HEK293T (cell line): ENCODE measurements at places on chromosomes 3 and 15.
A peak's percentile ranks its signal among the peaks of the same experiment; 100 is the strongest.

DNA sequence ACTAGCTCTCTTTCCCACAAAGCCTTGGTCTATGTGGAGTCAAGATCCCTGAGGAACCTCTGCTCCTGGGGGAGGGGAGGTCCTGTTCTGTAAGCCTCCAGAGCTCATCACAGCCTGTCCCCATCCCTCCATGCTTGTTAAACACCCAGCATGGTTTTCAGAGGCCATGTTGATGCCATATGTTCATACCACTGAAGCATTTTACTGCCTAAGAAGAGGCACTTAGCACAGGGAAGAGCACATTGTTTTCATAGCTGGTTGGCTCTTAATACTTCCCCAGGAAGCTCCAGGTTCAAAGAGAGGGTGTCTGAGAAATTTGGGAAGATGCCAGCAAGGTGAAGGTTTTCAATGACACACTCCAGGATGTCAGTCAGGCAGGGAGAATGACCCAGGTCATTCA is 25.6 kb downstream of the CPNE4 start:
- DNase-seq: no peak

DNA sequence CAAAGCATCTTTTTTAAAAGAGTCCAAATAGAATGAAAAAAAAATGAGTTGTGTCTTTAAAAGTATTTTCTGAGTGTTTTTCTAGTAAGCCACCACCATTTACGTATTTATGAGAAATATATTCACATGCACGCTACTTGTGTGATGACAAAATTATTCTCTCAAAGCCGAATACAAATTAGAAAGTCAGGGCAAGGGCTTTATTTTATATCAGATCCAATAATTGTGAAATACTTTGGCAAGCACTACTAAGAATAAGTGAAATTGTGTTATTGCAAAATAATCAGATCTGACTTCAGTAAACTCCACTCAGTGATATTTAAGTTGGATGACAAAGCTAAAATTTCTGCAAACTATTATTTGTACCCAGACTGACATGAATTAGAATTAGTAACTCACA is 589.3 kb upstream of the KCNMB2 start:
- no peak for DNase-seq

DNA sequence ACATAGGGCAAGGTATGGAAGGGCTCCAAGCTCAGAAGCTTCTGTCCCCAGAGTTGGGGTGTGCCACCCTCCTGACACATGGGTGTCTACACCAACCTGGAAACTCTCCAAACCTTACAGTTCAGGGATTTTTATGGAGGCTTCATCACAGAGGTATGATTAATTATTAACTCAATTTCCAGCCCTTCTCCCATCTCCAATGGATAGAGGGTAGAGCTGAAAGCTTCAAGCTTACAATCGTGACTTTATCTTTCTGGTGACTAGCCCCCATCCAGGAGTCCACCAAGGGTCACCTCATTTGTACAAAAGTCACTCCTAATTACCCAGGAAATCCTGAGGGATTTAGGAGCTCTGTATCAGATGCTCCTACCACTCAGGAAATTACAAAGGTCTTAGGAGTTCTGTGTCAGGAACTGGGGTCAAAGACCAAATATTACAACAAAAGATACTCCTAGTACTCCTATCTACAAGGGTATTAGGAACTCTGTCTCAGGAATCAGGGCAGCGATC is 62.7 kb downstream of the TFDP2 start:
- DNase-seq: no peak

DNA sequence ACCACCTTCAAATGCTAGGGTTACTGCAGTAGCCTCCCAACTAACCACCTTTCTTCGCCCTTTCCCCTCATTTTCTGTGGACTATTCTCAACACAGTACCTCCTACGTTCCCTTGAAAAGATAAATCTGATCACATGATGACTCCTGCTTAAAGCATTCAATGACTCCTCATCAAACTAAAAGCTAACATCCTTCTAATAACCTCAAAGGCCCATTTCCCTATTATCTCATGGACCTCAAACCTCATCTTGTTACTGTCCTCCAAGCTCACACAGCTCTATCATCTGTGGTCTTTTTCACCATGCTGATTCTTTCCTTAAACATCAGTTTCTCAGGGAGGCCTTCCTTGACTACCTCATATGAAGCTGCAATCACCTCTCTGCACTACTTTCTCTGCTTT is 29.6 kb downstream of the GADL1 start:
- no peak for DNase-seq

GRCh38 chr15:62115847-62116246 is 49.1 kb downstream of the C2CD4A start:
- DNase-seq: no peak

GRCh38 chr3:55270976-55271375 is 216.1 kb downstream of the WNT5A start:
- DNase-seq: no peak

DNA sequence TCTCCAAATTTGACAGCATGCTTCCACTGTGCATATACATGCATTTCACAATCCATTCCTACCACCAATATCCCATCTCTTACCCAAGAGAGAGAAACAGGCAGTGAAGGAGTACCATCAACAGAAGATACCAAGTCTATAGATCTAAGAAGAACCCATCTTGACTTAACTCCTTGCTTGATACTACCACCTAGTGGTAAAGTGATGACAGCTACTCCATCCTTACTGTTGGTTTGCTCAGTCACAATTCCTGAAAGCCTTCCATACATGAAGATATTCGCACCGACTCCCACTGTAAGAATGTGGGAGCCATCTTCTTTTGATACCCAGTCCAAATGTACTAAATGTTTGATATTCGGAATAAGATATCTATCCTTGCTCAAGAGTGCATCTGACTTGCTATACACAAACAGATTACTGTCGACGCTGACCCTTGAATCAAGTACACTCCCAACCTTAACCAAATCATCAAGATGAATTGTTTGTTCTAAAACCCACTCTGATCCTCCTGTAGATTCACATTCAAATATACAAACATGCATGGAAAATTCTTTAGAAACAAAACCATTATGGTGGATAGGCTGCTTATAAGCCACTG is 123.1 kb downstream of the DMXL2 start:
- DNase-seq: peak; percentile 26
